ENCODE measurements at places on chromosomes 4 and X.

DNA sequence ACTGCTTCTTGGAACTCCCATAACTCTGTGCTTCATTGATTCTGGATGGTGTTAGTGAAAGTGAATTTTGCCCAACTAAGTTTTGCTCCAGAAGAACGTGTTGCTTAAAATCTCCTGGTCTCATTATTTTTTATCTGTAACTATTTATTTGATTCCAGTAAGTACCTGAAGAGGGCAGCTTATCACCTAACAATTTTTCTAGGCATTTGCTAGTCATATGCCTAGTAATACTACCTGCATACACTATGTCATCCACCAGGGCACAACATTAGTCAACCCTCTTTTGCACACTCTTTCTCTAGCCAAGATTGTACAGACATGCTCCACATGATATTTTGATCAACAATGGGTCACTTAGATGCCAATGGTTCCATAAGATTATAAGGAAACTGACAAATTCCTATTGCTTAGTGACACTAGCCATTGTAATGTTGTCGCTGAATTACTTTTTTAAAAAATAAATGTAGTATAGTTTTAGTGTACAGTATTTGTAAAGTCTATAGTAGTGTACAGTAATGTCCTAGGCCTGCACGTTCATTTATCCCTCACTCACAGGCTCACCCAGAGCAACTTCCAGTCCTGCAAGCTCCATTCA, 499.9 kb upstream of the AADAT start:
- DNase-seq: no peak

DNA sequence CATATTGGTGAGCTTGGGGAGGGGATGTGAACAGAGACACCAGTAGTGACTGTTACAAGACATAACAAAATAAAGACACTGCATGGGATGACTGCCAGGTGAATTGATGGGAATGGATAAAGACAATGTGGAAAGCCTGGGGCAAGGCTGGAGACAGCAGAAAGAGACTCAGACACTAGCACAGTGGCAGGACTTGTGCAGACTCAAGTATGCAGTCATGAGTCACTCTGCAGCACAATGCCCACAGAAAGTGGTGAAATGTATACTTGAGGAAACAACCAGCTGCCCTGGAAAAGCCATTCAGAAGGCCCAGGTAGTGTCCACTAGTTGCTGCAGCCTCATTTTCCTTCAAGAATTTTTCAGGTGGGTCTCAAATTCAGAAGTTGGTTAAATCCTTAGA, 452.3 kb downstream of the MID1IP1 start:
- no peak for DNase-seq

DNA sequence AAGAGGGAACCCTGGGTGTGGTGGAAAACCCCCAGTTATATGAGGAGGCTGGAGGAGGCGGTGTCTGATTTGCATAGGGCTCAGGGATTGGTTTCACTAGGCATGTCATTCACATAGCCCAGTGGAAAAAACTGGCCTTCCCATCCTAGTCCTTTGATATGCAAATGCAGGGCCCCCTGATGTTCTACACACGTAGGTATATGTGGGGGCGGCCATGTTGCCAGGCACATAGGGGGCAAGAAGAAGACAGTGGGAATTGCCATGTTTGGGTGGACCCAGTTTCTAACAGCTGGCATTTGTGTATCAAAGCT, 34.0 kb upstream of the ENPP6 start:
- DNase-seq: peak; percentile 40

GRCh38 chr4:138916763-138917162, 98.8 kb upstream of the NOCT start:
- DNase-seq: no peak

GRCh38 chr4:112916868-112917267, 132.6 kb upstream of the ANK2 start:
- DNase-seq: no peak

DNA sequence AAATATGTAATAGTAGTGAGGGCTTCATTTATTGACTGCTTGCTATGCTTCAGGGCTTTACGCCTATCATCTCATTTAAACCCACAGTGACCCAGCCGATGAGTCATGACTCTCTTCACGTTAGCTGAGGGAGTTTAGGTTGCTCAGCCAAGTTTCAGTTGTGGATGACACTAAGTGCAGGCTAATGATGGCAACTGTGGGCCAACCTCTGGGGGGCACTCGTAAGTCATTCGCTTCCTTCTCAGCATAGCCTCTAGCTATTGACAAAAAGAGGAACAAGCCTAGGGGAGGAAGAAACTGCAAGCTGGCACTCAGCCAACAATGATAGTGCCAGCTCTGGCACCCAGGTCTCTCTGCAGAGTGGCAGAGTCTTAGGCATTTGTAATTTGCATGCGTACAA, 325.0 kb downstream of the ARHGAP10 start:
- peak; percentile 73 for DNase-seq

DNA sequence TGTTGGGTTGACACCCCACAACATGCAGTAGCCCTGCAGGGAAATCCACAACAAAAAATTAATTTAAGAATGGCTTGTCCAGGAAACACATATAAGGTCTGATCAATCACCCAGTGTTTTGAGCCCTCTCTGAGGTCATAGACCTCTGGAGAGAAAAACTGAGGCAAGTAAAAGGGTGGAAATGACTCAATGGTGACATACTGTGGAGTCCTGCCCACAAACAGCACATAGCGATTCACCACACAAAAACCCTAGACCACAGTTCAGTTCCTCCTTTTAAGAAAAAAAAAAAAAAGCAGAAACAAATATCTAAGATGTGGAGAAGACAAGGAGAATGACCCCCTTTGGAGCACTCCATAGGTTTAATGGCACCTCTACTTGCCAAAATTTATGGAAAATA, 2691.0 kb downstream of the PCDH7 start:
- DNase-seq: no peak

- no peak for DNase-seq
Observed at GRCh38 chr4:5878359-5878758, 14.5 kb downstream of the CRMP1 start.

DNA sequence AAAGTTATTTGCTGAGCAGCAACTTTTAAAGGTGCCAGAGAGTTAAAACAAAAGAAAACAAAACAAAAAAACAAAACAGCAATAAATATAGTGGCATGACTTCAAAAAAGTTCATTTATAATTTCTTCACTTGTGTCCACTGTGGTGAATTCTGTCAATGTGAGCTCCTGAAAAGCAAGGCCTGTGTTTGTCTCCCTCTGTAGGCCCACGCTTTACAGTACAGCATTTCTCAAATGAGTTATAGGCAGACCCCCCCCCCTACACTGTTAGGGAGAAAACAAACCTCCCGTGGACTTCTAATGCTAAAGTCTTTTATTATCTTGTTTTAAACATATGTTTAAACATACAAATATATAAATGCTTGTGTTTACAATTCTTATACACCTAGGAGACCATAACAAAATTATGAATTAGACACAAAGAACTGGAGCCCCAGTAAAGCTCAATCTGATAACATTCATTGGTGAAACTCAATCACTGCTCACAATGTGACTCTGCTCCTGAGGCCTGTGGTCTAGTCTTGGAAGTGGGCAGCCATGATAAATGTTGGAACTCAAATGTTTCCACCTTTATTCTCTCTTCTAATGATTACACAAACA, 47.0 kb upstream of the SCOC start:
- DNase-seq: peak; percentile 23

- DNase-seq: peak; percentile 10
Observed at GRCh38 chr4:15729910-15730533, 27.2 kb downstream of the BST1 start.

DNA sequence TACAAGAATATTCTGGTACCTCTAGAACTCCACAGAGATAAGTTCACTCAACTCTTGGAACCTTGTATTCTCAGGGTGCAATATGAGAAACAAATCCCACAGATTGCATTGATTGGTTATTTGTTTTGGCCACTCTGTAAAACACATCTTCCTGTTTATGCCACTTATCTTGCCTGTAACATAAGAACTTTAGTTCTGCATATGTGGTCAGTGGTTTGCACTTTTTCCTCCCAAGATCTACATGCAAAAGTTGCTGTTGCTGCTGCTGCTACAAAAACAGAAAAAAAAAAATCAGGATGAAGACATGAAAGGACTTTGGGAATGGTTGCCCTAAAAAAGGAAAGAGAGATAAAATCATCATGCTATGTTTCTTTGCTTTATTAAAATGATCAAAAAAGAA, 9.6 kb downstream of the ODAPH start:
- DNase-seq: no peak

DNA sequence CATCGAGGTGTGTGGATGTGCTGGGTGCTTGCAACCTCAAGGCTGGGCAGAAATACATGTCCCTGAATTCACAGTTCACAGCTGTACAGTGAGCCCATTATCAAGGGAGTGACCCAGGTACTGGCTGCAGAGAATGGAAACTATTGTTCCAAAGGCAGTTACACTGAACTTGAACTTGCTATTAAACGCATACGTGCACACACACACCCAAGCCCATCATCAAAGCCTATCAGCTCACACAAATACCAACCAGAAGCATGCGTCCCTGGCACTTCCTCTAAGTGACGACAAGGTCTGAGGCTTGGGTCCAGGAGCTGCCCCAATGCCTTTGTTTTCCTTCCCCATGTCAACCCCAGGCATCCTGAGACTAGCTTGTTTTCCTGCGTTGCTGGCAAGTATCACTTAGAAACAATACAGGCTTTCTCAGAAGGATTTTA, 88.6 kb downstream of the IRF2 start:
- no peak for DNase-seq

GRCh38 chrX:24988314-24988713, 27.5 kb downstream of the ARX start:
- DNase-seq: no peak

- DNase-seq: no peak
Observed at GRCh38 chrX:8675006-8675630, 56.8 kb downstream of the ANOS1 start.

- DNase-seq: no peak
Observed at GRCh38 chr4:145216535-145216934, 36.1 kb upstream of the OTUD4 start.

GRCh38 chrX:148691456-148691855, 191.0 kb downstream of the AFF2 start:
- DNase-seq: no peak

DNA sequence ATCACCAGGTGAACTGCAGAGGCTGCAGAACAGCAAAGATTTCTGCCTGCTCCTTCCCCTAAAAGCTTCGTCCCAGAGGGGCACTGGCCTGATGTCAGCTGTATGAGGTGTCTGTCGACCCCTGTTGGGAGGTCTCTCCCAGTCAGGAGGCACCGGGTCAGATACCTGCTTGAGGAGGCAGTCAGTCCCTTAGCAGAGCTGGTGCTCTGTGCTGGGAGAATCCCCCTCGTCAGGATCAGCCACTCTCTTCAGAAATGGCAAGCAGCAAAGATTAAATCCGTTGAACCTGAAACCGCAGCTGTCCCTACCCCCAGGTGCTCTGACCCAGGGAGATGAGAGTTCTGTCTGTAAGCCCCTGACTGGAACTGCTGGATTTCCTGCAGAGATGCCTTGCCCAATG, 1166.3 kb upstream of the ADGRL3 start:
- no peak for DNase-seq

DNA sequence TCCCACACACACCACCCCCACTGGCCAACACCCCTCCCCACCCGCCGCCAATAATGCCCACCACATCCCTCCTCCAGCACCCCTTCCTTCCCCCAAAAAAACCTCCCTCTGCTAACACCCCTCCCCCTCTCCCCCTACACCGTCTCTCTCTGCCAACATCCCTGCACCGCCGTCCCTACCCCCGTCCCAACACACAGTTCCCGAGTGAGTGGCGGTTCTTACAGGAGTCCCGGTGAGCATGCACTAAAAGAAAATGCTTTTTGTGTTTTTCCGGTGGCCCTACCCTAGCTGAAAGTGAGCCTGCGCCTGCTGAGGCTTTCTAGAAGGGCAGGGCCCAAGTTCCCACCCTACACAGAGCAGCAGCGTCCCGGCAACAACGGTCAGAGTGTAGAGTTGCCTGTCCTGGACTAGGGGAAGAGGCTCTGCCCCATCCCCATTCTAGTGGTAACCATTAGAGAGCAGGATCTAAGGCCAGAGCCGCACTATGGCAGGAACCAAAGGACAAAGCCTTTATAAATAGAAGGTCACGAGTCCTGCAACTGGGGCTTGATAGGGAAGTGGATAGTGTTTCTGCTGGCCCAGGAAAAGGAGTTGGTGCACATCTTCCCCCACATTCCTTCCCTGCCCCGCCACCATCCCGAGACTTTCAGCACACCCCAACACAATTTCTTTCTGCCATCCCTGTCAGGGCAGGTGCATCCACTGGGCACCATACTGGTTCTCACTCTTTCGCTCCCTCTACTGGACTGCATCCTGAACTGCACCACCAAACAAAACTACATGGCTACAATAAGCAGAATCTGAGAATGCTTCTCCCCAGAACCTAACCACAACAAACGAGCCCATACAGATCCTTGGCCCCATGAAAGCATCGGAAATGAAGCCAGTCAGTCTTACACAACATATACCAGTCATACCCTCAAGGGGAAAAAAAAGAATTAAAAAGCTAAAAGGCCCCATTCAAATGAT, 78.1 kb upstream of the PAGE3 start:
- DNase-seq: peak; percentile 23

- no peak for DNase-seq
Observed at GRCh38 chr4:54139332-54139731, 39.4 kb downstream of the GSX2 start.

- no peak for DNase-seq
Observed at GRCh38 chr4:99968330-99968729, 18.3 kb upstream of the H2AZ1 start.

DNA sequence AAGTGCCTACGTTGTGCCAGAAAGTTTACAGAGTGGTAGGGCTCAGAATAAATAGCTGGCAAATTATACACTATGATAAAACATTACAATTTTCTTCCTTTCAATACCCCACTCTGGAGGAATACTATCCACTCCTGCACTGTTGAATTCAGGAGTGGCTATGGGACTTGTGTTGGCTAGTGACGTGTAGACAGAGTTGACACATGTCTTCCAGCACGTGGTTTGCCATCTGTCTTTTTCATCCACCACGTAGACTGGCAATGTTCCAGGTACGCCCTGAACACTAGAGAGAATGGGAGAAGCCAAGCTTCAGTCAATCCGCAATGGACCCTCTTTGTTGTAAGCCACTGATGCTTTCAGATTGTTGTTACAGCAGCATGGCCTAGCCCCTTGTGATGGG, 168.8 kb upstream of the RBPJ start:
- DNase-seq: no peak

Measured in CD8-positive, alpha-beta T cell (primary cell).